Stimulated activated CD4-positive, alpha-beta T cell treated with anti-CD3 and anti-CD28 coated beads, Interleukin-4, amount 100 ng/mL, for 4 hours (primary cell): ENCODE measurements at places on chromosomes 4 and X.

DNA sequence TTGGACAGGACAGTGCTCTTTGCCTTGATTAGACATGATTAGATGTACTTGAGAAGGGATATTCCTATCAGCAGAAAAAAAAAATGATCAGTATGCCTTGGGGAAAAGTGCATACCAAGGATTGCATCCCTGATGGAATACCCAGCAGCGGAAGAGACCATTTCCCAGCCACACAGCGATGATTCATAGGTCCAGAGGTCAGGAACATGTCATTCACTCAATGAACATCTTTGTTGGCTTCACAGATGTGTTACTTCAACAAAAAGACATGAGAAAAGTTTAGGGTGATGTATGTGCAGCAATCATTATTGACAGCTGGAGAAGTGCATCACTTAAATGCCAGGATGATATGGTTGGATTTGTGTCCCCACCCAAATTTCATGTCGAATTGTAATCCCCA lies 293.5 kb downstream of the ZNF674 start:
- DNase-seq, result no peak

GRCh38 chrX:83416273-83416672 lies 91.8 kb upstream of the POU3F4 start:
- DNase-seq, result no peak

GRCh38 chrX:65706041-65706828 lies 38.8 kb downstream of the MSN start:
- peak; percentile 25 for DNase-seq

GRCh38 chr4:103364083-103364482 lies 165.9 kb upstream of the CENPE start:
- DNase-seq, result no peak

DNA sequence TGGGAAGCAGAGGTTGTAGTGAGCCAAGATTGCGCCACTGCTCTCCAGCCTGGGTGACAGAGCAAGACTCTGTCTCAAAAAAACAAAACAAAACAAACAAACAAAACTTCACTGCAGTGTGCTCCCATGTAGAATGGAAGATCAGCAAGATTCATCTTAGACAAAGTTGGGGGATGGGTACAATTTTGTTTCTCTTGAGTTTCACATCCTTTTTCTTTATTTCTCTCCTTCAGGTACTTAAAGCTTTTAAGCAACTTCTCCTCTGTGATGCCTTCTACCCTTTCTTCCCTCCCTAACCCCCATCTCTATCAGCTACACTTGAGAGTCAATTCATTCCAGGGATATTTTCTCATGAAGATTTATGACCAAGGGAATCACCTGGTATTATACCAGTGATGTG lies 15.5 kb upstream of the RBBP7 start:
- DNase-seq, result no peak
